Osteocyte (in vitro differentiated cells): ENCODE measurements at places on chromosomes 16 and 17.

DNA sequence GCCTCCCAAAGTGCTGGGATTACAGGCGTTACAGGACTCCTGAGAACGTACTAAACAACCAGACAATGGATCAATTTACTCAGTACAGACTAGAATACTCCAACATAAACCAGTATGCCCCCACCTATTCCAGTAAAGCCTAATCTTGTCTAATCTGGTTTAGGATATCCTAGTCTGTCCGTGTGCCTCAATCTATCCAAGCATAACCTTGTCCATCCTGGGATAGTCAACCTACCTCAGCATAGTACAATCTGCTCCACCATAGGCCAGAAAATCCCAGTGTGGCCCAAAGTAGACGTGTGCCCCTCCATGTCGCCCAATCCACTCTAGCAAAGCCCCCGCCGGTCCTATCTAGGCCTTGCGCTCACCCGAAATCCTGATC lies 625 bp downstream of the DVL2 start:
- H3K4me1 ChIP-seq = peaks cover 50% of the 10 kb centered on the region
- no peaks in the 10 kb centered on the region for H3K27me3 ChIP-seq
- H3K4me3 ChIP-seq = peak overlapping the region; percentile 95
- peak overlapping the region; percentile 97 for H3K27ac ChIP-seq

- H3K36me3 ChIP-seq = peaks cover 26% of the 10 kb centered on the region
- DNase-seq = no peak
- H3K4me1 ChIP-seq = peaks cover 60% of the 10 kb centered on the region
- H3K27me3 ChIP-seq = no peaks in the 10 kb centered on the region
- peak overlapping the region; percentile 72 for H3K27ac ChIP-seq
- H3K4me3 ChIP-seq = no peak overlapping the region
Measured at GRCh38 chr17:74767111-74767516, 9.0 kb downstream of the NAT9 start.

GRCh38 chr16:2212362-2213324 lies 2.0 kb upstream of the BRICD5 start:
- peaks cover 22% of the 10 kb centered on the region for H3K4me1 ChIP-seq
- H3K27me3 ChIP-seq = no peaks in the 10 kb centered on the region
- H3K27ac ChIP-seq = peak overlapping the region; percentile 31
- peak overlapping the region; percentile 72 for H3K4me3 ChIP-seq

DNA sequence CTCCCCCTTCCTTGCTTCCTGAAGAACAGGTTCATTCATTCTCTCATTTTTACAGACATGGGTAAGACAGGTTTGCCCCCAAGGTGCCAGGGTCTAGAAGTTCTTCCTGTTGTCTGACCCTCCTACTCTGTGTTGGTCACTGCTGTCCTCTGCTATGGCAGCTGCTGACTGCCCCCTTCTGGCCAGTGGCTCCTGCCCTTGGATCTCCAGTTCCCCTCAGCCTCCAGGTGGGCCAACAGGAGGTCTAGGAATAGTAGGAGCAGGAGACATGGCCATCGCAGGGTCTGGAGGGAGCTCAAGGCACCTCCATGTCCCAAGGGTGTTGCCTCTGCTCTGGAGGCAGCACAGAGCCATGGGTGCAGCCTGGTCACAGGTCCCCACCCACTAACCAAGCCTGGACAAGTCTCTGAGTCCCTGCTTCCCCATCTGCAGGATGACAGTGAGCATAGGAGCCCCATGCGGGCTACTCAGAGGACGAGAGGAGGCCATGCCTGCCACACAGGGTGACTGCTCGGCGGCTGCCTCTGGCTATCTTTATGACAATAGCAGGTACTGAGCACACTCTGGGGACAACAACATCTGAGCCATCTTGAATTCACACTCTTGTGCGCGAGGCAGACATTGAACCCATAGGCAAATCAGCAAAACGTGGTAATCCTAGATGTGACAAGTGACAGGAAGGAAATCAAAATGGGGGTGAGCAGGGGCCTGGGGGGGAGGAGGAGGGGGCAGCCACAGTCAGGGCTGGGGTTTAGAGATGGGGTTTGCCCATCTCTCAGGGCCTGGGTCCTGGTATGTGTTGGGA lies 27.0 kb upstream of the NXPH3 start:
- peaks cover 6% of the 10 kb centered on the region for H3K27me3 ChIP-seq
- no peak overlapping the region for H3K4me3 ChIP-seq
- H3K27ac ChIP-seq = no peak overlapping the region
- peaks cover 10% of the 10 kb centered on the region for H3K4me1 ChIP-seq
- no peak for DNase-seq
- no peaks in the 10 kb centered on the region for H3K36me3 ChIP-seq

DNA sequence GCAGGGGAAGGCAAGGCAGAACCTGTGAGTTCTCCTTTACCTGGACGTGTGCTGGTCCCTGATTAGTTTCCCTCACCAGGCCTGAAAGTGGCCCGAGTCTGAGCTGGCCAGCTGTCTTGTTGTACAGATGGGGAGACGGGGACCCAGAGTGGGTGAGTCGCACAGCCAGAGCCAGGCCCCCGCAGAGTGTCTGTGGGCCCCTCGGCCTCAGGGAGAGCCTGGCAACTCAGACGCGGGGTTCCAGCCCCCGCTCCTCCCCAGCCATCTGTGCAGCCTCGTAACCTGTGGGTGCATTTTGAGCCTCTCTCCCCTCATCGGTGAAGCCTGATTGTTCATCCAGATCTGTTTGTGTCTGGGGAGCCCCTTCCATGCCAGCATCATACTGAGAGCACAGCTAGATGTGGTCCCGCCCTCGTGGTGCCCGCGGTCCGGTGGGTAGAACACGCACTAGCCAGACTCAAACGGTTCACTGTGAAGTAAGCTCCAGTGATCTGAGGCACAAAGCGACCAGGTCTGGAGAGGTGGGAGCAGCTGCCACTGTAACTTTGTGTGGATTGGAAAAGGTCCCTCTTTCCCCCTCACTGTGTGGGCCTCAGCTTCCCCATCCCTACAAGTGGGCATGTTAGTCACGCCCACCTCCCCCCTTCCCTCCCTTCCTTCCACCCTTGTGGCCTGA lies 6.0 kb upstream of the NDRG4 start:
- peaks cover 10% of the 10 kb centered on the region for H3K4me1 ChIP-seq
- H3K36me3 ChIP-seq = no peaks in the 10 kb centered on the region
- H3K27ac ChIP-seq = peak overlapping the region; percentile 95

DNA sequence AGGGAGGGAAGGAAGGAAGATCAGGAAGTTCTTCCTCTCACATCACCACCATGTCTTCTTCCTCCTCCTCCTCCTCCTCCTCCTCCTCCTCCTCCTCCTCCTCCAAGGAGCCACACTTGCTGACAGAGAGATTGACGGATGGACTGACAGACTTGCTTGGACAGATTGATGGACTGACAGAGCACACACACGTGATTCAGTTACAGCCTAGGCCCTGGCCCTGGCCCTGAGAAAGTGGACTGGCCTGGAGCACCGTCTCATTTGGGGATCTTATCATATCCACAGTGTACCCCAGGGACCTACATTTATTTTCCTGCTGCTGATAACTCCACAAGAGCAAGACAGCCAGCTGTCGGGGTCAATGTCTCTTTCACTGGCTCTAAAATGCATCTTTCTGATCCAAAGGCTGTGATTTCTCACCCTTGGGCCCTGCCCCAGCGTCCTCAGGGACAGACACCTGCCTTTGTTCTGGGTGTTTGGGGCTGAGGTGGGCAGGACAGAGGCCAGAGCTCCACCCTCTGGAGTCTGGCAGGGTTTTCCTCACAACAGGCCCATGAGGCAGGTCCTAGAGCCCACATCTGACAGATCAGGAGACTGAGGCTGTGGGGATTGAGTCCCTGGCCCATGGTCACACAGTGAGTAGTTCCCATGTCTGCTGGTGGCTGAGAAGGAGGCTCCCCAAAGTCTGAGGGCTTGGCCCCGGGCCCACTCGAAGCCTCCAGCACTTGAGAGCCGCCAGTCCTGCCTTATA lies 2.3 kb upstream of the P2RX1 start:
- no peaks in the 10 kb centered on the region for H3K36me3 ChIP-seq
- no peak overlapping the region for H3K27ac ChIP-seq
- no peak overlapping the region for H3K4me3 ChIP-seq
- H3K4me1 ChIP-seq = no peaks in the 10 kb centered on the region

- peaks cover 1% of the 10 kb centered on the region for H3K4me1 ChIP-seq
- H3K4me3 ChIP-seq = no peak overlapping the region
- H3K36me3 ChIP-seq = peaks cover 3% of the 10 kb centered on the region
- no peak overlapping the region for H3K27ac ChIP-seq
- peaks cover 9% of the 10 kb centered on the region for H3K27me3 ChIP-seq
Measured at GRCh38 chr17:31387438-31387837, 4.0 kb upstream of the RAB11FIP4 start.

DNA sequence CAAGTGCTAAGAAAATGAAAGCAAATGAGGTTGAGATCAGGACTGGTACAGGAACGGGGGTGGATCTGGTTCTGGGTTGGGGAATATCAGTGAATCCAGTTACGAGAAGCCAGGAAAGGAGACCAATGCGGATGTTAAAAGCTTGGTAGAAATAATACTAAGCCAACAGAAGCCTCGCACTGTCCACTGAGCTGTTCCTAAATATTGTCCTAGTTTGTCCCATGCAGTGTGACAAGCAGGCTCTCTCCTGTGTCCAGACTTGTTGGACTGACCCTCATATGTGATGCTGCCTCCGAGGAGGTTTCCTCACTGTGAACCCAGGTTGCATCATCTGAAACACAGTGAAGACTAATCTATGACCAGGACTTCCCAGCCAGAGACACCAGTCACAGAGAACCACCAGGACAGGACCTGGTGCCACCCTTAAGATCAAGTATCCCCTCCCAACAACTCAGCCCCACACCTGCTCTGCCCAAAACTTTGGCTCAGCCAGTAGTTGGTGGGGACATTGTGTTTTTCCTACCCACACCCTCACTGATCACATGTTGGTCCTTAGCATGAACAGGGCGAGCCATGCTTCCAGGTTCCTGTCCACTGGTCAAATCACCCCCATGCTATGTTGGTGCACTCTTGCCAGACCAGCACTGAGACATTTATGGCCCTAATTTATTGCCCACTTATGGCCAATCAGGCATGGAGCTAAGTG lies 32.7 kb upstream of the SCNN1B start:
- no peak overlapping the region for H3K4me3 ChIP-seq
- no peaks in the 10 kb centered on the region for H3K36me3 ChIP-seq
- H3K27ac ChIP-seq = no peak overlapping the region
- no peaks in the 10 kb centered on the region for H3K4me1 ChIP-seq
- no peak for DNase-seq
- no peaks in the 10 kb centered on the region for H3K27me3 ChIP-seq

DNA sequence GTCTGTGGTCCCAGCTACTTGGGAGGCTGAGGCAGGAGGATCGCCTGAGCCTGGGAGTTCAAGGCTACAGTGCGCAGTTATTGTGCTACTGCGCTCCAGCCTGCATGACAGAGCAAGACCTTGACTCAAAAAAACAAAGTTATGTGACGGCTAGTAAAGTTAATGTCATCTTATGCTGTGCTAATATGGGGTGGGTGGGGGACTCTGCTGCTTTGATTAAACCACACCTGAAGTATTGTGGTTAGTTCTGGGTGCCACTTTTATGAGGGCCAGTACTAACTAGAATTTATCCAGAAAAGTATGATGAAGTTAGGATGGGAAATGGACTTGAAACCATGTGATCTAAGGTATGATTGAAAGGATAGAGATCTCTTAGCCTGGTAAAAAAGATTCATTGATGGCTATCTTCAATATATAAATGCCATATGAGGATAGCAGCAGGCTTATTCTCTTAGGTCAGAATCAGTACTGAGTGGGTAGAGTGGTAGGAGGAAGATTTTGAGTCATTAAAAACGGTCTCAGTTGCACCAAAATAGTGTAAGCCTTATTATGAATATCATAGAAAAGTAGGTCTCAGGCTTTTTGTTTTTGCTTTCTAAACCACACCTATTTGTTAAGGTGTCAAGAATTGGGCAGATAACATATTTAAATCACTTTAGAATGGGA lies 5.6 kb downstream of the WSB1 start:
- peaks cover 4% of the 10 kb centered on the region for H3K36me3 ChIP-seq
- DNase-seq = no peak
- H3K27ac ChIP-seq = peak overlapping the region; percentile 7
- peaks cover 43% of the 10 kb centered on the region for H3K4me1 ChIP-seq

DNA sequence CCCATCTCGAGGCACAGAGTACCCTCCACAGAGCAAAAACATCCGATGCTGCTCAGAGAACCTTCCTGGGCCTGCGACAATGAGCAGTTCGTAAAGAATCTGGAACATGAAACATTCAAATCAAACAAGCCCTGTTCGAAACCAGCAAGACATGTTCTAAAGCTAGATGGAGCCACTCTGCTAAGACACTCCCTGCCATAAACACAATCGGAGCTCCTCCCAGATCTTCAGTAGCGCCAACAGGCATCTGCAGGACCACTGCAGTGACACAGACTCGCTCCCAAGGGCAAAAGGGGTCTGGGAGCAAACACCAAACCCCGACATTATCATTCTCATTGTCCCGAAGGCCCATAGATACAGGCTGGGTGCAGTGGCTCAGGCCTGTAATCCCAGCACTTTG lies 108.7 kb downstream of the ZFHX3 start:
- H3K27ac ChIP-seq = peak overlapping the region; percentile 90
- no peaks in the 10 kb centered on the region for H3K27me3 ChIP-seq
- no peak for DNase-seq

DNA sequence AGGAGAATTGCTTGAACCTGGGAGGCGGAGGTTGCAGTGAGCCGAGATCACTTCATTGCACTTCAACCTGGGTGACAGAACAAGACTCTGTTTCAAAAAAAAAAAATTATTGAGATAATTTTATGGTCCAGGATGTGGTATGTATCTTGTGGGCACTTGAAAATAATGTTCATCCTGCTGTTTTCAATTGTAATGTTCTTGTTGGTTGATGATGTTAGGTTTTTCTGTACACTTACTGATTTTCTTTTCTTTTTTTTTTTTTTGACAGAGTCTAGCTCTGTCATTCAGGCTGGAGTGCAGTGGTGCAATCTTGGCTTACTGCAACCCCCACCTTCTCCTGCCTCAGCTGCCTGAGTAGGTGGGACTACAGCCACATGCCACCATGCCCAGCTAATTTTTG lies 29.7 kb downstream of the TBX21 start:
- no peaks in the 10 kb centered on the region for H3K4me1 ChIP-seq
- no peak overlapping the region for H3K4me3 ChIP-seq
- no peaks in the 10 kb centered on the region for H3K36me3 ChIP-seq
- DNase-seq = peak; percentile 44
- H3K27me3 ChIP-seq = peaks cover 56% of the 10 kb centered on the region

- H3K27ac ChIP-seq = peak overlapping the region; percentile 74
- DNase-seq = no peak
- H3K27me3 ChIP-seq = no peaks in the 10 kb centered on the region
- H3K4me1 ChIP-seq = peaks cover 43% of the 10 kb centered on the region
Measured at GRCh38 chr16:14399378-14400284, 230.4 kb downstream of the PARN start.

DNA sequence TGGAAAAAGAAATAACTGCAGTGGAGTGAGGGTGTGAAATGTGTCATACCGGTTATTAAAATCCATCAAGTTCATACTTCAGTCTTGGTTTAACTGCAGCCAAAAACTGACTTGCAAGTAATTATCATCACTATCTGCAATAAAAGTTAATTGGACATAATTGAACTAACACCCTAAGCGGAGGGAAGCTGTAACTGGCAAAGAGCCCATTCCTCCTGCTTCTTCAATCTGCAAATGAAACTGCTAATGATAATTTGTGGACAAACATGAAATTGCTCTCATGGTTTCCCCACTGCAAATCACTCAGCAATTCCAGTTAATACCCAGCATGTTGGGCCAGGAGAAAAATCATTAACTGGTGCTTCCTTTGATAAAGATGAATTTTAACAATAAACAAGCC lies 46.5 kb downstream of the FAM222B start:
- no peak overlapping the region for H3K27ac ChIP-seq
- DNase-seq = no peak
- H3K4me1 ChIP-seq = peaks cover 2% of the 10 kb centered on the region
- no peaks in the 10 kb centered on the region for H3K27me3 ChIP-seq
- H3K36me3 ChIP-seq = peaks cover 5% of the 10 kb centered on the region
